Sciatic nerve (tissue), 2 donors: ENCODE measurements at places on chromosomes 4 and X. TPM values are rescaled to one million over a fixed set of nuclear protein-coding genes. Genes with fewer than 3 reads are reported as not detected.

GRCh38 chrX:133968109-133968508 is 17.3 kb downstream of the GPC3 start:
- no peak for DNase-seq

Gene NRK
- 1.4 TPM for total RNA-seq

DNA sequence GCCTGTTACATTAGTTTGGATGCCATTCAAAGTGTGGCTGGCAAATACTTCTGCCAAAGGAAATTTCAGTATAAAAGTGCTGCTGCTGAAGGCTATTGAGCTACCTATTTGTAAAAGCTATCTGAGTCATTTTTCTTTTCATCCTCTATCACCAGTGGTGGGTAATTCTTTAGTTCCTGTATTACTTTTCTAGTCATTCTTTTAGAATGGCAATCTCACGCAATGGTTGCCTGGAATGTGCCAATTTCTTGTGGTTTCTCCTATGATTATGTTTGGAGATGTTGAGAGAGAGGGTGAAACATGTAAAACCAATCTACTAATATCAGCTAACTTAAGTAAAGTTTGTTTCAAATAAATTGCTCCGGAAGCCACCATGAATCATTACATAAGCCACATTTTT is 685.0 kb downstream of the RAPGEF2 start:
- no peak for DNase-seq

DNA sequence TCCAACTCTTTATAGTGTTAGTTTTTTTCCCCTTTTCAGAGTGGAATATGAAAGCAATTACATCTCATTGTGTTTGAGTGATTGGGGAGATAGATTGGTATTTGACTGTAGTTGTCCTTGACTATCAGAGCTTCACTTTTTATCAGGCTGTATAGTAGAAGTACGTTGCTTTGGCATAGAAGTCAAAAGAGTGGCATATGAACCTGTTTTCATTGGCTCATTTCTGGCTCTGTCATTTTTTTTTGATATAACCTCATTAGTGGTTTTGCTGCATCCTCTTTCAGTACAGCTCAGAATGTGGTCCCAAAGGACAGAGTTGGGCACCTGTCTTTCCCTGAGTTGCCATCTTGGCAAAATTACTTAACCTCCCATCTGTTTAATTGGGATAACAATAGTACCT is 1.4 kb downstream of the TMA16 start:
- no peak for DNase-seq

Gene BEX5
- total RNA-seq = 1.0 TPM

Gene SHROOM4
- total RNA-seq = 11.4 TPM

GRCh38 chr4:183399616-183400015 is 44.8 kb upstream of the CDKN2AIP start:
- no peak for DNase-seq

- no peak for DNase-seq
These were observed 127.7 kb downstream of the ASB9 start for GRCh38 chrX:15142084-15142715.

DNA sequence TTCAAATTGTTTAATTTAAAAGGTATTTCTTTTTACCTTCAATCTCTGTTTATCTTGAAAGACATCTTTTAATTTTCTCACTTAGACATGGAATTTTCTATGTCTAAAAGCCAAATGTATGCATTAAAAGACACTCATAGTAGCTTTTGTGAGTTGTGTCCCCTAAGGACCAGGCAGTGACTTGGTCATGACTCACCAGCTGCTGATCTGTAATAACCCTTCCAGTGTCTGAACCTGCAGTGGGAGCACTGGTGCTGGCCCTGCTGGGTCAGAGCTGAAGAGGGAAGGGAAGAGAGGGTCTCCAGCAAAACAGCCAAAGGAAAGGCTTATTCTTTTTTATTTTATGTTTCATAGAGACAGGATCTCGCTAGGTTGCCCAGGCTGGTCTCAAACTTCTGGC is 31.1 kb upstream of the SH3D19 start:
- no peak for DNase-seq

- no peak for DNase-seq
These were observed 113.4 kb upstream of the LIMCH1 start for GRCh38 chr4:41424522-41424921.

DNA sequence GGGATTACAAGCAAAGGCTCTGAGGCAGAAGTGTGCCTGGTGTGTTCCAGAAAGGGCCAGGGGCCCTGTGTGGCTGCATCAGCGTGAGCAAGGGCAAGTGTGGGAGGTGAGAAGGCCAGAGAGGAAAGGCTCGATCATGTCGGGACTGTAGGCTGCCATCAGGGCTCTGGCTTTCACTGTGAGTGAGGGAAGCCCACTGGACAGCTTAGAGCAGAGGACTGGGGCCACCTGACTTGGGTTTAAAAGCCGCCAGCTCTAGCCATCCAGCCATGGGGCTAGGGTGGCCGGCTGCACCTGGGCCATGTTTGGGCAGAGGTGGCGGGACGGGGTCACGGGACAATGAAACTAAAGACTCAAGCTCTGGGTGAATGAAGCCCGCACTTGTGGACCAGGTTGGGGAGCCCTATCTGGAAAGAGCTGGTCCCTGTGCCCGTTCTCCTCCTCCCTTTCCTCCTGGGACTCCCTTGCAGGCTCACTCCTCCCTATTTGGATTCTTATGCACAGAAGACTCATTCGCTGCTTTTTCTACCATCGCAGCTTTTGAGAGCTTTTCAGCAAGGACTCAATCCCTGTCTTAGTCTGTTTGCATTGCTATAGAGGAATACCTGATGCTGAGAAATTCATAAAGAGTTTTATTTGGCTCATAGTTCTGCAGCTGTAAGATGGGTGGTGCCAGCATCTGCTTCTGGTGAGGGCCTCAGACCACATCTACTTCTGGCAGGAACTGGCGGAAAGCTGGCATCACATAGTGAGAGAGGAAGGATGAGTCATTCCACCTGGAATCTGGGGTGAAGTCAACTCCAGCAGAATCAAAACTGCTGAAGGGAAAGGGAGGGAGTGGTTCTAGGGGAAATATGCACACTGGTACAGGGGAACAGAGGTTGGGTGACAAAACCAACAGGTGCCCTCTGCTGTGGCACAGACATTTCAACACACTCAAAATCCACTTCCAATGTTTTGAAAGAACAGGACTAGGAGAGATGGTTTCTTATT is 15.3 kb downstream of the CTAG1B start:
- no peak for DNase-seq

Gene FAM9C
- not detected for total RNA-seq

Gene MAGIX
- 1.0 TPM for total RNA-seq

- no peak for DNase-seq
These were observed 41.9 kb upstream of the PDLIM3 start for GRCh38 chr4:185576962-185577950.

DNA sequence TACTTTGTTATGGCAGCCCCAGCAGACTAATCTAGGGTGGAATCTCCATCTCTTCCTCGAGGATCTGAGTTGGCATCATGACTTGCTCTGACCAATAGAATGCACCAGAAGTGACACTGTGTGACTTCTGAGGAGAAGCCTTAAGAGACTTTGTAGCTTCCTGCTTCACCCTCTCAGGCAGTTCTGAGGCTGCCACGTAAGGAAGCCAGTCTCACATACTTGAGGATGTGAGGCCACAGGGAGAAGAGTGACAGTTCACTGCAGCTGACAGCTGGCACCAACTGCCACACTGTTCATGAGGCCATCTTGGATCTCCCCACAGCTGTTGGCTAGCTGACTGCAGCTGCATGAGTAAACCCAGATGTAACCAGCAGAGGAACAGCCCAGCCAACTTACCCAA is 29.3 kb upstream of the BCOR start:
- no peak for DNase-seq

DNA sequence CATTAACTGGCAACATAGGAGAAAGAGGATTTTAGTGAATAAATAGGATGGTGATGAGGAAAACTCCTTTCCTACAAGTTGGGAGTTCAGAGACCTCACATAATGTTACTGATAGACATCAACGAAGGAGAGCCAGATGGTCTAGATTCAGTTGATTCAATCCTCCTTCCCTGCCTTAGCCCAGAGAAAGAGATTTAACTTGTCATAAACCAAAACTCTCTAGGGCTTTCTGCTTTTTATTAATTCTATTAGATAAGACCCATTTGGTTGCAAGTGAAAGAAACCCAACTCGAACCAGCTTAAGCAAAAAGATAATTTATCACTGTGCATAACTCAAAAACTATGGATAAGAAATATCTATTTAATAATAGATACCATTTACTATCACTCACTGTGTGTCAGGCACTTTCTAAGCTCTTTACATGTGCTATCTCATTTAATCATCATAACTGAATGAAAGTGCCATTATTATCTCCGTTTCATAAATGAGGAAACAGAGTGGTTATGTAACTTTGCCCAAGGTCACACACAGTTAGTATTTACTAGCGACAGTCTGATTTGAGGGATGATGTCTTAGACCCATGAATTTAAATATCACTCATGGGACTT is 4.3 kb upstream of the UNC5C start:
- no peak for DNase-seq

DNA sequence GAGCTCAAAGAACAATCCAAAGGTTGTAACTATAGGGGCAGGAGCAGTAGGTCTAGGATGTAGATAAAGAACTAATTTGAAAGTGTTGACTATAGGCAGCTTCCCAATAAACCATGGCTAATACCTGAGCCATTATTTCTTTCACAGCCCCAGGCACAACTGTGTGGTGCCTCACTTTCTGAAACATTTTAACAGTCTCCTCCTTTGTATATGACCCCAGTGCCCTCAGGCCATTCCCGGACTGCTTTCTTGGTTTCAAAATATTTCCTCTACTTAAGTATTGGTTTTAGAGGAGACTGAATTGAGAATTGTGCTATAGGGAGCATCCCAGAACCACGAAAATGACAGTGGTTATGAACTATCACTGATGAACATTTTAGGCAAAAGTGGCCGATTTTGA is 728.7 kb downstream of the IL1RAPL1 start:
- DNase-seq = no peak

- no peak for DNase-seq
These were observed 140.0 kb upstream of the HCCS start for GRCh38 chrX:10971176-10971575.

DNA sequence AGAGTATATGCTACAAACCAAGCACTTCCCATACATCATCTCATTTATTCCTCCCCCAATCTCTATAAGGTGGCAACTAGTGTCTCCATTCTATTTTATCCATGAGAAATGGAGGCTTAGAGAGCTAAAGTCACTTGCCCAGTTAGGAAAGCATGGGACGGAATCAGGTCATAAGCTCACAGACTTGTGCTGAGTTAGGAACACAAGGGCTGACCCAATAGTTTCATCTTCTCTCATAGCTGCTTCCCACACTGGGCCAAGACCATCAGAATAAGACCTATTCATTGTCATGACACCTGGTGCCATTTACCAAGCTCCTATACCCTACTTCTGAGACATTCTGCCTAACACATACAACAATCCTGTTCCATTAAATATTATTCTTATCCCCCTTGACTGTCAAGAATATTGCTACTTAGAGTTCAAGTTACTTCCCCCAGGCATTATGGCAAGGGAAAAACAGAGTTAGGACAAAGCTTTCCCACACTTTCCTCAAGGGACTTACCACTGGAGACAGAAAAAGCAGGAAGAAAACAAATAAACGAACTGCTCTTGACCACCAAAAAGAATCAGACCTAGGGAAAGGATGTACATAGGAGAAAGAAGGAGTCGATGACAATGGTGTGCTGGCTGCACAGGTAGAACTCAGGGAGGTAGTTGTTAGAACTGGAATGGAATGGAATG is 167.8 kb downstream of the LDB2 start:
- DNase-seq = no peak

Gene IQSEC2
- 18.0 TPM for total RNA-seq

- DNase-seq = no peak
These were observed 126.9 kb upstream of the GPRIN3 start for GRCh38 chr4:89434364-89434988.

Gene UGT2B17
- total RNA-seq = not detected

DNA sequence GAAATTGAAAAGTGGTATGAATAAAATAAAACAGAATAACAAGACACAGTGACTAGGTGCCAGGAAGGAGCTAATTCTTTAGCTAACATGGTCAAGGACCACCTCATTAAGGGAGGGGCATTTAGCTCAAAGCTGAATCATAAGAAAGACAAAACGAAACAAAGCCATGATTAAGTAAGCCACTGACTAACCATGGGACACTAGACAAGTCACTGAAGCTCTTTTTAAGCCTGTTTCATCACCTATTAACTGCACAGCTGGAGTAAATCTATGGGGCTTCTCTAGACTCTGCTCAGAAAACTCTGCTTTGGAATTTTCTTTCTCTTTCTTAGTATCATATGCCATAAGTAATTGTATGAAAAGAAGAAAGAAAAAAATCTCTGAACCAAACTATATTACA is 49.8 kb upstream of the C1QTNF7 start:
- no peak for DNase-seq

DNA sequence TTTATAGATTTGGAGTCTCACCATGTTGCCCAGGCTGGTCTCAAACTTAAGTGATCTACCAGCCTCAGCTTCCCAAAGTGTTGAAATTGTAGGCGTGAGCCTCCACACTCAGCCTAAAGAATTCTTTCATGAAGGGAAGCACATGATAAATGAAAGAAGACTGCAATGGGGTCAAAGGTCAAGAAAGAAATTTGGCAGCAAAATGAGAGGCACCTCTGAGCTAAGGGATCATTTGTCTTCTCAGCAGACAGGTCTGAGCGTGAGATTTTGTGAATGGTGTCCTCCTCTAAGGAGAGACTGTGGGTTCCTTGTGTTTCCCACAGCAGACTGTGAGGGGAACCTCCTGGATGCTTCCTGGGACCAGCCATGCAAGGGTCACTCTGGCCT is 57.5 kb upstream of the EGFL6 start:
- DNase-seq = no peak

DNA sequence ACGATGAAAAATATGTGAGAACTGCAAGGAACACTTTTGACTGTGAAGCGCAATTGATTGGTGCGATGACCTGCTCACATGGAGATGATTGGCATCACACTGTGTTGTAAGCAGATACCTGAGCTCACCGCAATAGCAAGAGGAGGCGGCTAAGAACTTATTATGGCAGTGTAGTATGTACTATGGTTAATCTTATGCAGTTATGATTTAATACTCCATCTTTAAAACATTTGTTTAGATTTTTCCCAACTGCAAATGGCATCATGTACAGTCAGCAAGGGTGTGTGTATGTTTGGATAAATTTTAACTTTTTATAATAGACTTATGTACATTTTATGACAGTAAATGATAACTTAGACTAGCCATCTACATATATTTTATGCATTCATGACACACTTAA is 25.5 kb downstream of the PRIMPOL start:
- no peak for DNase-seq

Gene TEX13D
- total RNA-seq = not detected

GRCh38 chr4:138243369-138243768 is 1.2 kb upstream of the SLC7A11 start:
- DNase-seq = no peak

- no peak for DNase-seq
These were observed 49.9 kb upstream of the HELT start for GRCh38 chr4:184968366-184968765.

DNA sequence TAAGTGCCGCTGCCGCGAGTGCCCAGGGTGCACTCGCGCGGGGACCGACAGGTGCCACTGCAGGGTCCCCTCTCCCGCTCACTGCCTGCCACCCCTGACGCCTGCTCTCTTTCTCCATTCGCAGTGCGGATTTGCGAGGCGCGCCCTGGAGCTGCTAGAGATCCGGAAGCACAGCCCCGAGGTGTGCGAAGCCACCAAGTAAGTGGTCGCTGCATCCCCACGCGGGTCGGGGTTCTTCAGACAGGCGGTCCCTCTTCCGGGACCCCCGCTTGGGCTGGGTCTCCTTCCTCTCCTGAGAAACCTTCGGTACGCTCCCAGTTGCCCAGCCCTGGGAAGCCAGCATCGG is 547 bp downstream of the GUCY1A1 start:
- DNase-seq = no peak
